ENCODE measurements at places on chromosomes 5 and 9. TPM values are rescaled to one million over a fixed set of nuclear protein-coding genes. Genes with fewer than 3 reads are reported as not detected.

DNA sequence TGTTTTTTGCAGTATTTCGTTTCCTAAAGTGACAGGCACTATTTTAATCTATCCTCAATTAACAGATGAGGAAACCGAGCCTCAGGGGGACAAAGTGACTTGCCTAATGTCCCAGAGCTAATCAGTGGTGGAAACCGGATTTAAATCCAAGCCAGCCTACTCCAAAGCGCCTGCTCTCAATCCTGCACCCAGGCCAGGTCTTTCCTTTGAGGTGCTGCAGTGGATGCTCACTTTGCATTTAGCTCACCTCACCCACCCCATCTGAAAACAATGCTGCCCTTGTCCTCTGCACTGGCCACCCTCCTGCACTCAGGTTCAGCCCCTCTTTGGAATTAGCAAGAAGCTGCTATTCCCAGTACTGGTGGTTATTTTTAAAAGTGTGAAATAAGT lies 16.0 kb downstream of the ANGPTL2 start:
- ATAC-seq = no peak

NPR3 gene
- total RNA-seq = 1.0 TPM

F2RL1 gene
- 4.6 TPM for total RNA-seq

DNA sequence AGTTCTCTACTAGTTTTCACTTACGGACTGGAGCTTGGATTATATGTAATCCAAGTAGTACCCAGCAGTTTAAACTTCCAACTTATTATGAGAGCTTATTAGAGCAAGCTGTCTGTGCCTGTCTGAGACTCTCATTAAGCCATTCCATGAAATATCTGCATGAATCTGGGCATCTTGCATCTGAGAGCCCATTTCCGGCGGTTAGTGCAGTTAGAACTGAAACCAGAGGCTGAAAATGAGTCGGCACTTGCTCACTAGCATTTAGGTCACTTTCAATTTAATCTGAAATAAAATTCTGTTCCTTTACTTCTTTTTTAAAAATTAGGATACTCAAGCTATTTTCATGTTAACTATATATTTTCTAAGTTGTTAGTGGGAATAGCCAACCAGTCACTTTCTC lies 102.2 kb downstream of the MEGF10 start:
- ATAC-seq = no peak

DNA sequence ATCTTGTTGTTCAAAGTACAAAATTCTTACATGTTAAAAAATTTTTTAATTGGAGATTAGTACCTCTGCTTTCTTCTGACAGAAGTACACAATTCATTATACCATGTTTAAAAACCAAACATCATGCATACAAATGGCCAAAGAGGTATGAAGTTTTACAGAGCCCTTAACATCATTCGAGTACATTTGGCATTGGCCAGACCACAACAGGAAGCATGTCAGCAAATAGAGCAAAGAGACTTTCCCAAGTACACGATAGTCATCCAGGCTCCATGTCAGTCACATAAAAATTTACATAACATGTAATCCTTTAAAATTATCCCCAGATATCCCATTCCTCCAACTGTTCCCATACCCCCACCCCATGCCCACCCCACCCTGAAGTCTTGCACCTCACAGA lies 22.5 kb downstream of the HMGCS1 start:
- ATAC-seq = no peak

IL3 gene
- total RNA-seq = not detected
